ENCODE measurements at places on chromosomes 7 and 10.
A peak's percentile ranks its signal among the peaks of the same experiment; 100 is the strongest.

GRCh38 chr7:72437061-72437585, 25.0 kb upstream of the CALN1 start:
- DNase-seq: no peak

GRCh38 chr7:20198260-20198659, 18.9 kb downstream of the MACC1 start:
- no peak for DNase-seq

GRCh38 chr10:131980761-131981428, 828 bp downstream of the BNIP3 start:
- peak; percentile 39 for DNase-seq

- DNase-seq: no peak
Measured at GRCh38 chr10:64873959-64874358, 1352.8 kb downstream of the REEP3 start.

GRCh38 chr7:79285756-79286155, 167.7 kb downstream of the MAGI2 start:
- no peak for DNase-seq

DNA sequence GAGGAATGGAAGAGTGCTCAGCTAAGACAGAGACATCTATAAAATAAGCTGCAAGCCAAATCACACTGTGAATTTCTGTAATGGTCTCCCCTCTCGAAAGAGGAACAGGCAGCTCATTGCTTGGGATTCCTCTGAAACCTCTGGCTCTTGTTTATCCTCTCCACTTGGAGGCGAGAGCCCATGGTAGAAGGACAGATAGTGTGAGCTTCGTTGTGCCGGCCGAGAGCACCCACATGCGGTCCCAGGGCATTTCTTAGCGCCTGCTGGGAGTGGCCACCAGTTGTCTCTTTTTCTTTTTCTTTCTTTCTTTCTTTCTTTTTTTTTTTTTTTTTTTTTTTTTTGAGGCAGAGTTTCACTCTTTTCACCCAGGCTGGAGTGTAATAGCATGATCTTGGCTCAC, 26.2 kb downstream of the CNPY1 start:
- DNase-seq: no peak

DNA sequence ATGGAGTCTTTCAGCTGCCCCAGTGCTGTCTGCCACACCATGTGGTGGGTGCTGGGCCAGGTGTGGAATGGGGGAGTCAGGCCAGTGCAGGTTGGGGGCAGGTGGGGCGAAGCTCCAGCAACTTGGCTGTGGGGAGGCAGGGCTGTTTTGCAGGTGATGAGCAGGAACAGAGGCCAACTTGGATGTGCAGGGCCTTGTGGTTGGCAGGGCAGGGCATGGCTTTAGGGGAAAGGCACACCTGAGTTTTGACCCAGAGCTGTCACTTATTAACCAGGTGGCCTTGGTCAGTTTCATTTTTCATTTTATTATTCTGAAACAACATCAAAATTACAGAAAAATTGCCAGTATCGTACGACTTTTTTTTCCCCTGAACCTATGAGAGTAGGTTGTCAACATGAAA, 1.1 kb upstream of the SFTPA2 start:
- no peak for DNase-seq

- DNase-seq: no peak
Measured at GRCh38 chr10:57948796-57949195, 318.9 kb downstream of the IPMK start.

Measured in NCI-H526 (cell line).